ENCODE measurements at places on chromosomes 6 and 20.

- DNase-seq: no peak
Observed at GRCh38 chr20:50413088-50413500, 97.1 kb upstream of the PTPN1 start.

- no peak for DNase-seq
Observed at GRCh38 chr6:11083956-11084355, 9.7 kb upstream of the SMIM13 start.

GRCh38 chr6:73610444-73611275 is 43.1 kb downstream of the SLC17A5 start:
- DNase-seq: peak; percentile 33

- DNase-seq: no peak
Observed at GRCh38 chr6:33272275-33273128, 627 bp downstream of the RPS18 start.

DNA sequence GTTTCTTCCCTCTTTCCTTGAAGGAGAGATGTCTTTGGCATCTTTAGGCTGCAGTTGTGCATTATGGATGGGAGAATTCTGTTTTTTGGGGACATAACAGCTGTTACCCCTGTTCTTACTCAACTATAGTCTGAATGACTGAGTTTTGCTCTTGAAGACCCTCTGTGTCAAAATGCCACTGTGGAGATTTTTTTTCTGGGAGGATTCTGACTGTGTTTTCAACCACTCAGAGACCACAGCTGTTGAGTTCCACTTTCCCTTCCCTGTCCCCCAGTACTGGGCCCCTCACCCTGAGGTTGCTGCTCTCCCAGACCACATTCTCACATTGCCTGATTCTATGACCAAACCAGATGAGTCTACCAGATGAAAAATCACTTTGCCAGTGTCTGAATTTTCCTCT is 48.1 kb downstream of the NKX2-2 start:
- DNase-seq: no peak

- peak; percentile 44 for DNase-seq
Observed at GRCh38 chr6:8006208-8006607, 58.0 kb downstream of the BLOC1S5 start.

GRCh38 chr6:12037798-12038197 is 25.7 kb downstream of the HIVEP1 start:
- no peak for DNase-seq

DNA sequence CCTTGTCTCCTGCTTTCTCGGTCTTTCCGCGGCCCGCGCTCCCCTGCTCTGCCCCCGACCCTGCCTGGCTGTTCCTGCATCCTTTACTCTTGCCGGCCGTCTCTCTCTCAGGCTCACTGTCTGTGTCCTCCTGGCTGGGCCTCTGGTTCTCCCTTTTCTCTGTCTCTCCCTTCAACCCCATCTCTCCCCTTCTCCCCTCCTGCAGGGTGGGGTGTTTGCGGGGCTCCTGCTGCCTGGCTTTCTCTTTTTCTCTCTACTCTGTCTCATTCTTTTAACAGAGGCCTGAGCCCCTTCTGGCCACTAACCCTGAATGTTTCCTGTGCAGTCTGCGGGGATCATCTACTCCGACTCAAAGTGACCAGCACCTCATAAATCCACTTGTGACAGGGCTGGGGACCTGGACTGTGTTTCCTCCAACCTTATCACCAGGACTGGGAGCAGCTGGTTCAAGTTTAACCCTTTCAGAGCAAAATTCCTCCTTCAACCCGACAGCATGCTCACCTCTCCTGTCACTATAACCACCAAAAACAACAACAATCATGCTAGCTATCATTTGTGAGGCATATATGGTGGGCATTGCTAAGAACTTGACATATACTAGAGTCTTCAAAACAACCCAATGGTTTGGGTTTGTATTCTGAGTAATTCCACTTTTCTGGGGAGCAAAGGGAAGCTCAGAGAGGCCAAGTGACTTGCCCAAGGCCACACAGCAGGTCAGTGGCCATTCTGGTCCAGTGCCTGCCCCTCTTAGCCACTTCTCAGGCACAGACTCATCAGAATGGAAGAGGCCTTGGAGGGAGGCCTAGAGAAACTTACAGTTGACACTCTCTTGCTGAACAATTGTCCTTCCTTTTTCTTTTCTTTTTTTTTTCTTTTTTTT is 811 bp upstream of the RSPO4 start:
- no peak for DNase-seq

DNA sequence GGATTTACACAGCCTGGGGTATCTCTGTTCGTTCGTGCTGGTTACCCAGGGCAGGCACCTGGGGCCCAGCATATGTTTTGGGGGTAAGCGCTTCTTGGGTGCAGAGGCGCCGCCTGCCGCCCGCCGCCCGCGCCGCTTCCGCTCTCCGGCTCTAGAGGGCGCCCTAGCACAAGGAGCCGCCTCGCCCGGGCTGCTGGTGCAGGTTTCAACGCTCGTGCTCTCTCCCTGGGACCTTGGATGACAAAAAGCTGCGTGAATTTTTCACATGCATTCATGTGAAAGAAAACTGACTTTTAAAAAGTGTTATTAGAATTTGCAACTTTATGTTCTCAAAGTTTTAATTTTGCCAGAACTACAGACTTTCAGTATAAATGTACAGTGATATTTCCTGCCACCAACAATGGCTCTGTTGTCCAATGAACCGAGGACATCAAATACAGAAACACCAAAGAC is 32.5 kb downstream of the PRR18 start:
- DNase-seq: no peak

DNA sequence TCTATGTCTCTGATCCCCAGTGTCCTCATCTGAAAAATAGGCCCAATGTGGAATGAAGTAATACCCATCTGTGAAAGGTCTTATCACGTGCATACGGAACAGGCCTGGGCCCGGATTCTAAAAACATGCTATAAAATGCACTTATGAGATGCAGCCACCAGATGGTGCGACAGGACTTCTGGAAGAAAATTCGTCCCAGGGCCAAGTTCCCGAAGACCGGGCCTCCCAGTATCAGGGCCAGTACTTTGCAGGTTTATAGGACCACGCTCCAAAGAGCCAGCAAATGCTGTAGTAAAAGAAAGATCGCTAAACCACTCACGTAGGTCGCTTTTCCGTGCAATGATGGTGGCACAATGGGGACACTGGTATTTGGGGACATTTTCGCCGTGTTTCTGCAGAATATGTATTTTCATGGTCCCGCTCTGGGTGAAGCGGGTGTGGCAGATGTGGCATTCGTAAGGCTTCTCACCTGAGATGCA is 10.6 kb downstream of the CTCFL start:
- DNase-seq: peak; percentile 5

DNA sequence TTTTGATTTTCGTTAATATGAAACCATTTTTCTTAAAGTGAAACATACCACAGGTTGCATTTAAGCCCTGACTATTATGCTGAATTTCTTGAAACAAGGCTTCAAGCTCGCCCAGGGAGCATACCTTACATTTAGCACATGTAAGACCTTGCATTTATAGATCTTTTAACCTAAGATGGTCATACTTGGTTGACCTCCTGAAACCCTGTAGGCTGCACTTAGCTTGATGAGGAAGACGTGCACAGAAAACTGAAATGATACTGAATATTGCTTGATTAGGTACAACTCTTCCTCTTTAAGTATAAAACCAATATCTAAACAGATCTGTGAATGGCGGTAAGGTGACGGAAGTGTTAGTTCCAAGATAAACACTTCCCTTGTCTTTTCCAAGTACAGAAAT is 82.2 kb downstream of the CTNNBL1 start:
- DNase-seq: no peak

GRCh38 chr6:136696783-136697364 is 95.4 kb downstream of the MAP3K5 start:
- no peak for DNase-seq

- no peak for DNase-seq
Observed at GRCh38 chr6:38503960-38504682, 135.6 kb downstream of the BTBD9 start.

DNA sequence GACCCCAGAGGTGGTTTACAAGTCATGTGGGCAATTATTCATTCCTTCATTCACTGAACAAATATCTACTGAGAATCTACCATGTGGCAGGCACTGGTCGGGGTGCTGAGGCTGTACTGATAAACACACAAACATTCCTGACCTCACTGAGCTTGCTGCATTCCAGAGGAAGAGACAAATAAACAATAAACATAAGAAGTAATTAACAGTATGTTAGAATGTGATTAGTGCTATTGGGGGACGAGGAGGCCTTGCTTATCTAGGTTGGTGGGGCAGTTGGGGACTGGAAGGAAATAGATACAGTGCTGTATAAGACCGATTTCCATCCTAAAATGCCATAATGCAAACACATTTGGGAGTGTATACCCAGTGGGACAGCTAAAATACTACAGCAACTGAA is 44.1 kb downstream of the MAK start:
- DNase-seq: no peak

DNA sequence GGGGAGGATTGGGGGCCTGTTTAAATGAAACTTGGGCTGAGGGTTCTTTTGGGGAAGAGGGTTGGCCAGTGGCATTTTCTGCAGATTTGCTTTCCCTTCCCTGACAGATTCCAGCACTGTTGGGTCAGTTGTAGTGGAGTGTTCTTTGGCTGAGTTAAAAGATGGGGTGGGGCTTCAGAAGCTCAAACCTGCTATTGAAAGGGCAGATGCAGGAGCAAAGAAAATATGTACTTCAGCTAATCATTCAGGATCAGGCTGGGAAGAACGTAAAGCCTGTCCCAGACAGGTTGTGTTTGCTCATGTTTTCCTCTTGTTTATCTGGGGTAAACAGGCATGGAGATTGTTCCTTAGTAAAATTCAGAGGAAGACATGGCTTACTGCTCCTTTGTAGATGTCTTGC is 2.5 kb downstream of the SASH1 start:
- DNase-seq: no peak

- no peak for DNase-seq
Observed at GRCh38 chr6:134316733-134317431, 1.0 kb downstream of the SGK1 start.

- no peak for DNase-seq
Observed at GRCh38 chr6:25017486-25017885, 81.7 kb upstream of the RIPOR2 start.

DNA sequence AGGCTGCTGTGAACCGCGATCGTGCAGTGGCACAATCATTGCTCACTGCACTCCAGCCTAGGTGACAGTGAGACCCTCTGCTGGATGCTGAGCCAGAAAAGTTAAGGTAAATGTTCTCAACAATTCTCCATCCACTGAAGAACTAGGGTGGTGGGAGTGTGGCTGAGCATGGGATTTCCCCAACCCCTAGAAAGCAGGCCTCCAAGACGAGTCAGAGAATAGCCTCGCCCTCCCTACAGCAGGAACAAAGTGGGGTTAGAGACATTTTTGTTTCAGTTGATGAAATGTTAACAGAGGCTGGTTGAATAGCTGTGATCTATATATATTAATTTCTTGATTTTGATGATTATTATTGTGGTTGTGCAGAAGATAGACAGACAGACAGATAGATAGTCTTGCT is 6.1 kb upstream of the ALDH8A1 start:
- no peak for DNase-seq

DNA sequence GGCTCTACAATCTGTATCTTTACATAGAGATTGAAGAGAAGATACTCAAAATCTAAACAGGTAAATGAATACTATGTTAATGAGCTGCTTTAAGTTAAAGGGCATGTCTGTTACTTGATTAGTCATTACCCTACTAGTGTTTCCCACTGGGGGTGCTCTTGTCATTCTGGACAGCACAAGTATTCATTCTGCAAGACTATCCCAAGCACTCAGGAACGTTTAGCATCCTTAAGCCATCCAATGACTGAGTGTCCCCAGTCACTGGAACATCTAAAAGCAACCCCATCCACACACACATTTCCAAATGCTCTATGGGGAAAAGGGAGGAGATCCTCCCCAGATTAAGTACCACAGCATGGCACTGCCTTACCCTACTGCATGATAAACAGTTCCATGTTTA is 25.7 kb downstream of the EZR start:
- no peak for DNase-seq

- DNase-seq: no peak
Observed at GRCh38 chr20:1465470-1466210, 1.0 kb downstream of the NSFL1C start.

DNA sequence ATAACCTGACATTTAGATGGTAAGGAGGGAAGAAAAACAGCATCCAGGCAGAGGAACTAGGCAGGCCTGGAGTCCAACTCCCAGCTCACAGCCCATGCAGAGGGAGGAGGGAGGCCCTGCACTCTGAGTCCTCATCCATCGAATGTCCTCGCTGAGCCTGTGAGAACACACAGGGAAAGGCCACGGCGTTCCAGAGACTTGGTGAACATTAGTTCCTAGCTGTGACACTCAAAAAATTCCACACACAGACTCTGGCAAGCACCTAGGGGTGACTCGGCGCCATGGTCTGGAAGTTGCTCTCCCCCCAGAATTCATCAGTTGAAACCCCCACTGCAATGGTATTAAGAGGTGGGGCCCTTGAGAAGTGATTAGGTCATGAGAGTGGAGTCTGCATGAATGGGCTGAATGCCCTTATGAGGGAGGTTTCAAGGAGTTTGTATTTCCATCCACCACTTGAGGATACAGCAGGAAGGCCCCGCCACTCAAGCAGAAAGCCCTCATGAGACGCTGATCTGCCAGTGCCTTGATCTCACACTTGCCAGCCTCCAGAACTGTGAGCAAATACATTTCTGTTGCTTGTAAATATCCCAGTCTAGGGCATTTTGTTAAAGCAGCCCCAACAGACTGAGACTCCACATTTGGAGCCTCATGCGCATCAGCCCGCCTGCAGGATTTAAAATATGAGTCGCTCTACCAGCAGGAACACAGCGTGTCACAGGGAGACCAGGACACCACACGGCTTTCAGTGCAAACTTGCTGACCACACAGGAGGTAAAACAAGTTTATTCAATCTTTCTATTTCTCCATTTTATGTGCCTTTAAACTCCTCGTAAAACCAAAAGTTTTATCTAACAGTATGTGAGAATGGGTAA is 73.9 kb downstream of the WDR27 start:
- no peak for DNase-seq

GRCh38 chr6:139325686-139326085 is 33.9 kb upstream of the TXLNB start:
- DNase-seq: no peak

- DNase-seq: no peak
Observed at GRCh38 chr6:53605543-53606235, 59.9 kb downstream of the KLHL31 start.

GRCh38 chr20:51531141-51531710 is 11.3 kb downstream of the NFATC2 start:
- no peak for DNase-seq

DNA sequence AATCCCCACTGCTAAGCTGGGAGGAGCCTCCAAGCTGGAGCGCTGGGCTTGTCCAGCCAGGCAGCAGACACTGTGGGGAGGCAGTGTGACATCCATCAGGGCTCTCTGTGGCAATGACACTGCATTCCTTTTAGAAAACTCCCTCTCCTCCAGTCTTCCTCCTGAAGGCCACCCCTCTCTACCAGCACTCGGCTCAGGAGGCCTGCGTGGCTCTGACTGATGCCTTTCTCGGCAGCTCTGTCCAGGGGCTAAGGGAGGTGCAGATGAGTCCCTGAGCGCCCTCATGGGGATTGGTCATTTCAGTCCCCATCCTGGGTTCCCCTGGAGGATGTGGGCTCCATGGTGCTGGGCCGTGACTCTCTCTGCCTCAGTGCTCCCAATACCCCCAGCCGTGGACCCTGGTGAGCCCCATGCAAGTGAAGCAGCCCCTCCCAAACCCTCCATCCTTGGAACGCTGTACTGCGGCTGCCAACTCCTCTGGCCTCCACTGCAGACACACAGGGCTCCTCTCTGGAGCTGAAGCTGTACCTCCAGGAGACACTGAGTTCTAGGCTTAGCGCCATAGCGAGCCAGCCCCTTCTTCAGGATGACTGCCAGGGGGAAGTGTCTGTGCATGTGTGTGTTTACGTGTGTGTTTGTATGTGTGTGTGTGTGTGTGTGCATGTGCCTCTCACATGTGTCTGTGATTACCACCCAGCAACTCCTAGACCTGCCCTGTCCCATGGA is 209.6 kb downstream of the ERMARD start:
- DNase-seq: no peak
